ENCODE measurements at places on chromosomes 13 and 19. TPM values are rescaled to one million over a fixed set of nuclear protein-coding genes. Genes with fewer than 3 reads are reported as not detected.

GRCh38 chr19:55460670-55461258 is 678 bp downstream of the ISOC2 start:
- peaks cover 3% of the 10 kb centered on the region for H3K4me1 ChIP-seq
- DNase-seq, result peak; percentile 74
- no peaks in the 10 kb centered on the region for H3K27me3 ChIP-seq
- H3K27ac ChIP-seq, result peak overlapping the region; percentile 53
- peak overlapping the region; percentile 65 for H3K4me3 ChIP-seq

The PNMA8A gene
- 0.90 TPM for total RNA-seq

DNA sequence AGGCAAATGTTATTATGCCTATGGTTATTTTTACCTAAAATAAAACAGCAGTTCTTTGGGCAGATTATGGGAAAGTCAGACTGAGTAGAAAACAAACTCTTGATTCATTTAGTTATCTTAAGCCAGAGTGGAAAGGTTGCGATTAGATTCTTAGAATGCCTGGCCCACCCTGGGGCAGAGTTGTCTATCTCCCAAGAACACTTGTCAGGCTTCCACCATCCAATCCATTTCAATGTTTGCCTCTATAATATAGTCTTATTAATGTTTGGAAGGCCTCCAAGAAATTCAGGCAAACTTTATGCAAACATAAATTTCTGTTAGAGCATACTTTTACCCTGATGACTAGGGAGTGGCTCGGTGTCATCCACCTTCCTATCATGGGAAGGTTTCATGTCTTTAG is 207.0 kb downstream of the SLITRK6 start:
- no peak for DNase-seq
- H3K4me3 ChIP-seq, result no peak overlapping the region
- no peaks in the 10 kb centered on the region for H3K27me3 ChIP-seq

The REX1BD gene
- total RNA-seq, result 14.2 TPM

The ZNF71 gene
- 9.3 TPM for total RNA-seq

DNA sequence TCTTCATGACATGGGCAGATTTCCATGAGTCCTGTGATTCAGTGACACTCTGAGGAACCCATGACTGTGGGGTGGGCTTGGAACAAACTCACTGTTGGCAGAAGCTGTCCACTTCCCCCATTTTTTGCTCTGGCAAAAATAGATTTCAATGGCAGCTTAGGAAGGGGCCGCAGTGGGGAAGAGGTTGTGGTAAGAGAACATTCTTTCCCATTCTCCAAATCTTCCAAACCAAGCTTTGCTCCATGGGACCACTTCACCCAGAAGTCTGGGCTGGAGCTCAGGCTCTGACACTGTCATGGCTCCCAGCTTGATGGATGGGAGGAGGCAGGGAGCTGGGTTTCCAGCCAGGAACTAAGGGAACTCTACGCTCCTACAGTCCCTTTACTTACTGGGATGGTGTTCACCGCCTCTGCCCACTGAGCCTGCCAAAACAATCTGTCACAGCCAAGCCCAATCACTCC is 24.9 kb upstream of the MEDAG start:
- H3K4me1 ChIP-seq, result peaks cover 27% of the 10 kb centered on the region
- no peaks in the 10 kb centered on the region for H3K27me3 ChIP-seq
- DNase-seq, result no peak
- H3K4me3 ChIP-seq, result no peak overlapping the region
- H3K36me3 ChIP-seq, result no peaks in the 10 kb centered on the region
- H3K27ac ChIP-seq, result peak overlapping the region; percentile 88

DNA sequence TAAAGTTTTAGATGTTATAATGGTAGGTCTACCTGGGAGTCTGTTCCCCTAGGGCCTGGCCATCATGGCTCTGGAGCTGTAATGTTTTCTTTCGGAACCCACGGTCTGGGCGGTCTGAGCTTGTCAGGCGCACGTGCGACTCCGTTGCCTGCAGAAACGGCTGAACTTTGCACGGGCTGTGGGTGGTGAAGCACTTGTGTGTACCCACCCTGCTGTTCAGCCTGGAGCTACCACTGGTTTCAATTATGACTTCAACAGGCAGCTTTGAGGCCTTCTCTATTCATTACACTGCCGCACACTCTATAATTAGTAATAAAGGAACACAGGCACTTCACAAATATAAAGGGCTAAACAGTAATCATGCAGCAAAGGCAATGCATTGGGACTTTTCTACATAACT is 6.0 kb downstream of the PCDH8 start:
- DNase-seq, result no peak
- peaks cover 24% of the 10 kb centered on the region for H3K27me3 ChIP-seq
- H3K36me3 ChIP-seq, result no peaks in the 10 kb centered on the region
- H3K27ac ChIP-seq, result no peak overlapping the region
- no peak overlapping the region for H3K4me3 ChIP-seq
- H3K4me1 ChIP-seq, result no peaks in the 10 kb centered on the region
